Right cardiac atrium (tissue), 5 donors: ENCODE measurements at places on chromosomes 1 and 21. TPM values are rescaled to one million over a fixed set of nuclear protein-coding genes. Genes with fewer than 3 reads are reported as not detected.

DNA sequence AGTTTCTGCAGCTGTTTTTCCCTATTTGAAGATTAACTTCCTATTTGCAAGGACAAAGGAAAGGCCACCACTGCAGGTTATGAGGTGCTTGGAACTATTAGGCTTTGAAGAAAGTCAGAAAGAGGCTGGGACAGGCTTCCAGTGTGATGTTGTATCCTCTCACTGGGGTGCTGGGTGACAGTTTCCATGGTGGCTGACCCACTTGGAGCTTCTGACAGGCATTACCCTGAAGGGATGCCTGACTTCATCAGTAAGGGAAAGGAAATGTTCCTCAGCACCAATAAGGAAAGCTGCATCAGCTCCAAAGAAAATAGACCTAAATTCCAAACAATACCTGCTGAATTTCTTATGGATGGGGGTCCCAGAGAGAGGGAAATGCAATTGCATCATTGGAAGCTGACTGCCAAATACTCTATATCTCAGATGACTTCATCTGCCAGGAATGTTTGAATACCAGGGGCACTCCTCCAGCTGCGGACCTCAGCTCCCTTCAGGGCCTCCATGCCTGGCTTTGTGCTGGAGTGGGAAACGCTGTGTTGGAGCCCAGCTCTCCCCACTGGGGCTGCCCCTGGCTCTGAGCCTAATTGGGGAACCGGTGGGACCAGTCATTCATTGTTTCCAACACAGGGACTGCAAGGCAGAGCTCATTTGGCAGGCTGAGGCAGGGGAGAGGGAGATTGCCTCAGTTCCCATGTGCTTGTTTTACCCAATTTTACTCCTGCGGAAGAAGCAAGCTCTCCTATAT, 76.6 kb downstream of the RGL1 start:
- DNase-seq: peak; percentile 86

DNA sequence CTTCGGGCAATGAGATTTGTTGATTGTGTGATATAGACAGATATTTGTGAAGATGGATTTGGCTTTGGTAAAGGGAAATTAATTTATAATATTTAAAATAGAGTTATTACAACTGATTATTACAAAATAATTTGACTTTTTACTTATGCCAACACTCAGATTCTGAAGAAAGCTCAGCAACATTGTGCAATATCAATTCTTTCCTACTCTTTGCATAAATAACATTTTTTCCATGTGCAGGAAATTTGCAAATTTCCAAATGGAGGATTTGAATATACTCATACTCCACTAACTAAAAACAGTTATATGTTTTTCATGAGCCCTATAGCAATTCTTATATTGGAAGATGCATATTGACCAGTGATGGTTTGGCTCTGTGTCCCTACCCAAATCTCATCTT, 676.4 kb upstream of the ADAMTS5 start:
- no peak for DNase-seq

DNA sequence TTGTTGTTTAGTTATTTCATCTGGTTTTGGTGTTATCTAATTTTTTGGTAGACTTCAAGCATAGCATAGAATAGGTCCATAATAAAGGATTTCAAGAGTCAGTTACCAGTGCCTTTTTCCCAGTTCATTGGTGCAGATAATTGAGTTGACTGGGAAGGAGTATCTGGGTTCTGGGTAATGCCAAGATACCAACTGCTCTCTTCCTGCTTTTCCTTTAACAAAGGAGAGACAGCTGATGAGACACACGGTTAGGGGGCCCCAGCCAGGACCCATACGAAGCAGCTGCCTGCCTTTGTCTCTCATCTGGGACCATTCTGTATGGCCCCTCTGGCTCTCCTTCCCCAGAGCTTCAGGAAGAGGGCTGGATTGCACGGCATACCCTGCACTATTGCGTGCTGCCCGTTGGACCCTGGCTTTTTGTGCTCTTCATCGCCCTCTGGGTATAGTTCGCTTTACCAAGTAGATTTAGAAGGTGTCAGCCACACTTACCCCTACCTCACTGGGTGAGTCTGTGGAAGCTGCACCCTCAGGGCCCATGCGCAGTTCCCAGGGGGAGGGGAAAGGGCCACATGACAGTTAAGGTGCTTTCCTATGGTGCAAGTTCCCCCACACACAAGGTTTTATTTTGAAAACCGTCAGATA, 7.0 kb downstream of the NAV1 start:
- no peak for DNase-seq

The DPT gene
- total RNA-seq: 130 TPM
